MM.1S (cell line): ENCODE measurements at places on chromosomes 11 and 22.

- H3K27ac ChIP-seq: no peak overlapping the region
- no peaks in the 10 kb centered on the region for H3K36me3 ChIP-seq
- no peak for DNase-seq
- no peak overlapping the region for H3K4me3 ChIP-seq
- H3K4me1 ChIP-seq: no peaks in the 10 kb centered on the region
These were observed 1.4 kb upstream of the MS4A13 start for GRCh38 chr11:60513496-60514460.

DNA sequence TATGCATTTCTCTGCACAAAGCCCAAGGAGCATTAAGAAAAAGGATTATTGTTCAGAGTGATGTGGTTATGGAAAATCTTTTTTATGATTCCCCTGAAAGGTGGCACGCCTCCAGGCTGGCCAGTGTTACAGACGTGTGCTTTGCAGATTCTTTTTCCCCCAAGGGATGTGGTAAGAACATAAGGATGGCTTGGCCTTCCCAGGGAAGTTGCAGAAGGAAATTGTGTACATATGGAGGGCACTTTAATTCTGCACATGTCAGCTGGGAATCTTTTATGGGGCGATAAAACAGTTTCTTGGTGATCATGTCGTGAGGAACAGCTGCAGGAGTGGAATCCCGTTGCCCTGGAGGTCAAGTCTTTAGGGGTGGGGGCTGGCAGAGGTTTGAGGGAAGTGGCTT is 9.7 kb downstream of the SMARCB1 start:
- H3K27ac ChIP-seq: no peak overlapping the region
- peaks cover 14% of the 10 kb centered on the region; the same call in 1 of the 2 replicates for H3K36me3 ChIP-seq
- no peaks in the 10 kb centered on the region for H3K27me3 ChIP-seq

- peaks cover 92% of the 10 kb centered on the region for H3K27me3 ChIP-seq
- no peaks in the 10 kb centered on the region for H3K4me1 ChIP-seq
- no peak overlapping the region for H3K27ac ChIP-seq
- no peaks in the 10 kb centered on the region for H3K36me3 ChIP-seq
These were observed 38.1 kb upstream of the SYT7 start for GRCh38 chr11:61618978-61619377.

DNA sequence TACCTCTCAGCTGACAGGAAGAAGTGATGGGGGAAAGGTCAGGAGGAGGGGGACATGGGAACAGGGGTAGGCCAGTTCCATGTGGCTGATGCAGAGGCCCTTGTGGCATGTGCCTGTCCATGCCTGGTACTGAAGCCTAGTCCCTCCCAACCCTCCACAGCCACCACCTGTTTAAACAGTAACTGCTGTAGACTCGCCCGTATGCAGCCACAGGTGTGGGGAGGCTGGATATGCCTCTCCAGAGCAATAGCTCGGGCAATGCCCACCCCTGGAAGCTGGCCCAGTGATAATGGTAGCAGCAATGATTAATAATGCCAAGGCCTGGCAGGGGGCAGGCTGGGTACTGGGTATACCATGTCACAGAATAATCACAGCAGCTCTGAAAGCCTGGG is 2.3 kb downstream of the SMTN start:
- no peak for DNase-seq
- H3K4me3 ChIP-seq: peak overlapping the region; percentile 96; the same call in 1 of the 2 replicates
- H3K27me3 ChIP-seq: no peaks in the 10 kb centered on the region
- H3K27ac ChIP-seq: peak overlapping the region; percentile 86; the same call in 1 of the 2 replicates
- peaks cover 27% of the 10 kb centered on the region for H3K4me1 ChIP-seq

DNA sequence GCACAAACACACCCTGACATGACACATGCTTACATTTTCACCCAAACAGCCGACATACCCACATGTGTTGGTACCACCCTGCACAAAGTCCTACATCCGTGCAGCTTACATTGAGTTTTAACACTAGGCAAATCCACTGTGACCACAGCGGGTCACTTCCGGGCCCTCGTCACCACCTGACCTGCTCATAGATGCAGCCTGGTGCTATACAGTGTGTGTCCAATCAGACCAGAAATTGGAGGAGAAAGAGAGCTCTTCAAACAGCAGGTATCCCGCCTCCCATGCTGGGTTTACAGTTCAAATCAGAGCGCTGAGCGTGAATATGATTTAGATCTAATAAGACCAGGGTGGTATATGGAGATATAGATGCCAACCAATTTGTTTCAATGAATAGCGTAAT is 35.4 kb downstream of the PHF21B start:
- H3K4me1 ChIP-seq: no peaks in the 10 kb centered on the region
- DNase-seq: no peak
- no peak overlapping the region for H3K27ac ChIP-seq
- H3K27me3 ChIP-seq: peaks cover 73% of the 10 kb centered on the region
- no peak overlapping the region for H3K4me3 ChIP-seq

GRCh38 chr22:35743326-35743860 is 25.7 kb downstream of the APOL5 start:
- no peaks in the 10 kb centered on the region for H3K27me3 ChIP-seq
- H3K36me3 ChIP-seq: no peaks in the 10 kb centered on the region
- DNase-seq: no peak
- no peak overlapping the region for H3K27ac ChIP-seq
- H3K4me1 ChIP-seq: no peaks in the 10 kb centered on the region

DNA sequence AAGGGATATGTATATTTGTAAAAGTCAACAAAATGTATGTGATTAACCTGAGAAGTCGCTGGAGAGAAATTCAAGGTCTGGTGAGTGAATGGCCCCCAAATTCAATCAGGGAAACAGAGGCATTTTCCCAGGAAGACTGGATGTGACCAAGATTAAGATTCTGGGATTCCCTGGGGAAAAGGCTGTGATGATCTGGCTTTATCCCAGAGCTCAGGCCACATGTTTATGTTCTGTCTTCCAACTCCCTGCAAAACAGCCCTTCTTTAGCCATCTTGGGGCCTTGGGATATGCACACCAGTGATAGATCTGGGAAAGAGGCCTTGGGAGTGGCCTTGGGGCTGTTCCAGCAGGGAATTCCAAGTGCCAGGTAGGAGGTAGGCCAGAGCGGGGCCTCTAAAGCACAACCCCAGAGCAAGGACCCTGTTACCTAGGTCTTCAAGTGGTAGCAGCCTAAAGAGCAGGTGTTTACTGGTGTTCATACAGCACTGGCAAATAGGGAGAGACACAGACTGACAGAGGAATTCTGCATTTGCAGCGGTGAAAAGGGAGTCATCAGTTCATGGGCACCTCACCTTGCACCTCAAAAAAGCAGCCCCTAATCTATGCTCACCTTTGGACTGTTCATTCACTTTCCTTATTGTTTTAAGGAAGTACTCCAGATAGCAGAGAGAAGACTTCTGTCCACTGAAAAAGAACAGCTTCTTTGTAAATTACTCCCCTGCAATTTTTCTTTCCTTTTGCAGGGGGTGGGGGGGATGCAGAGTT is 312.4 kb downstream of the BUD13 start:
- H3K4me3 ChIP-seq: no peak overlapping the region
- DNase-seq: no peak
- no peaks in the 10 kb centered on the region for H3K27me3 ChIP-seq
- H3K36me3 ChIP-seq: no peaks in the 10 kb centered on the region

GRCh38 chr22:45226503-45227186 is 14.0 kb downstream of the KIAA0930 start:
- DNase-seq: no peak
- H3K27ac ChIP-seq: no peak overlapping the region
- H3K27me3 ChIP-seq: no peaks in the 10 kb centered on the region
- no peaks in the 10 kb centered on the region for H3K4me1 ChIP-seq
- no peaks in the 10 kb centered on the region for H3K36me3 ChIP-seq
- H3K4me3 ChIP-seq: no peak overlapping the region

GRCh38 chr11:6932145-6932544 is 5.9 kb downstream of the ZNF215 start:
- H3K36me3 ChIP-seq: peaks cover 27% of the 10 kb centered on the region
- H3K4me3 ChIP-seq: no peak overlapping the region
- H3K4me1 ChIP-seq: peaks cover 41% of the 10 kb centered on the region
- H3K27me3 ChIP-seq: no peaks in the 10 kb centered on the region
- DNase-seq: no peak
- no peak overlapping the region for H3K27ac ChIP-seq

GRCh38 chr11:34356130-34356529 is 1.7 kb downstream of the ABTB2 start:
- H3K27me3 ChIP-seq: peaks cover 30% of the 10 kb centered on the region
- no peak overlapping the region for H3K27ac ChIP-seq
- no peak for DNase-seq
- H3K4me3 ChIP-seq: no peak overlapping the region
- no peaks in the 10 kb centered on the region for H3K4me1 ChIP-seq

DNA sequence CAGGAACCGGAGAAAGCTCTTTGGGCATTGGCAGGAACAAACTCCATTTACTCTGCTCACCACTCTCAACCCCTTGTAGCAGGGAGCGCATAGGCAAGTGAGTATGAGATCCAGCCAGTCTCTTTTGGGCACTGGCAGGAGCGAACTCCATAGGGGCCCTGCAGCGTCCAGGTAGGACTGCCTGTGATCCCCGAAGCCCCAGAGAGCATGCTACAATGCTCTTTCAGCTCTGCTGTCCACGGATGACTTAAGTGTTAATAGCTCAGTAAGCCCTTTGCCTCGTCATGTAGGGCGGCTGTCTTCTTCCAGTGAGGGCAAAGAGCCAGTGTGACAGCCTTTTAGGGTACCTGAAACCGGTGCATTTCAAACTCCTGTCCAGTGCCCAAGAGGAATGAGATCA is 1525.6 kb upstream of the RAG2 start:
- H3K27ac ChIP-seq: no peak overlapping the region
- no peak for DNase-seq
- no peak overlapping the region for H3K4me3 ChIP-seq
- H3K36me3 ChIP-seq: no peaks in the 10 kb centered on the region
